RCC 7860 (cell line): ENCODE measurements at places on chromosomes 5 and 9.
A peak's percentile ranks its signal among the peaks of the same experiment; 100 is the strongest.

DNA sequence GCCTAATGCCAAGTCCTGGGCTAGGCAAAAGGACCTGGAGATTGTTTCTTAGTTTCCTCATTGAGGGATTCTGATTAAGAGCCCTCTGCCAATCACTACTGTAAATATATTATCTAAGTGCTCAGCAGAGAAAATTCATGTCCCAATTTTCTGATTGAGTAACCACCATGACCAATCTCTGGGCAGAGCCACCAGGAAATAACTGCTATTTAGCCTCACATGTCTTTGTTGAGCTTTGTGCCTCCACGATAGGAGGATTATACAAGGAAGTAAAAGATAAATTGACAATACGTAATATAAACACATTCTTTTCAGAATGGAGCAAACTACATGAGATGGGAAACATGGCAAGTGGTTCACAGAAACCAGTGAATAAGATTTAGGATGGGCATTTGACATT lies 396.1 kb upstream of the PAPPA start:
- DNase-seq = no peak

DNA sequence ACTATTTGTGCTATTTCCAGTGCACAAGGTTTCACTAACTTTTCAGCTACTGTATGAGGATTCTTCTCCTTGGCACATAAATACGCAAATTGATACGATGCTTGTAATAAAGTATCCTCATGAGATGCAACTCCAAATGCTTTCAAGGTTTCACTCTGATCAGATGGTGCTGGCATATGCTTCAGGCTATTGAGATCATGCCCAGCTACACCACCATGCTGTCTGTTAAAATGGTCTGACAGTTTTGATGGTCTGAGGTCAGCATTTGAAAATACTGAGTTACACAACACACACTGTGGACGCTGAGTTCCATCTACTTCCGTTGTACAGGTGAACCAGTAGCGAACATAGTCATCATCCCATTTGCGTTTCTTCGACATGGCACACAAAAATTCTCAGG lies 4.7 kb downstream of the FAM200C start:
- no peak for DNase-seq

- DNase-seq = peak; percentile 91
These were observed 138.0 kb downstream of the NUDT12 start for GRCh38 chr5:103424453-103425205.

- DNase-seq = no peak
These were observed 317.6 kb downstream of the IRX1 start for GRCh38 chr5:3913279-3913678.

- no peak for DNase-seq
These were observed 69.1 kb downstream of the GPR21 start for GRCh38 chr9:123102375-123103113.

- no peak for DNase-seq
These were observed 616.6 kb upstream of the SEMA6A start for GRCh38 chr5:117191251-117191650.

- DNase-seq = no peak
These were observed 1.9 kb downstream of the FOXE1 start for GRCh38 chr9:97854696-97855485.

- DNase-seq = no peak
These were observed 284.7 kb downstream of the SMARCA2 start for GRCh38 chr9:2299843-2300205.

DNA sequence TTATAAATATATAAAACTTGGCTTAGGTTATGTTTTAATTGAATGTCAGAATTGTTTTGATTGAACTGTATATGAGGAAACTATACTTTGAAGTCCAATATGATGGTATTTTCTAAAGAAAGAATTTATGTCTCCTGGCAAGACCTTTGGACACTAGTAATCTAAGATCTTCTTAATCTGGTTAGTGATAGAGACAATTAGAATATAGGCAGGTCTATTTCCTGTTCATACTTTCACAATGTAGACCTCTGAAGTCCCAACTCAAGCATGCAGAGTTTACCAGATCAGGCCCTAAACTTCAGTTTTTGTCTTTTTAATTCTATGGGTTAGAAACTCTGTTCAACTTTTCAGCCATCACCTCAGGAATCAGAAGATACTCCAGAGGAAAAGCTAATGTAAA lies 6.9 kb upstream of the TMEM161B start:
- no peak for DNase-seq

- DNase-seq = peak; percentile 98
These were observed 4.6 kb downstream of the TEX48 start for GRCh38 chr9:114677418-114677817.

DNA sequence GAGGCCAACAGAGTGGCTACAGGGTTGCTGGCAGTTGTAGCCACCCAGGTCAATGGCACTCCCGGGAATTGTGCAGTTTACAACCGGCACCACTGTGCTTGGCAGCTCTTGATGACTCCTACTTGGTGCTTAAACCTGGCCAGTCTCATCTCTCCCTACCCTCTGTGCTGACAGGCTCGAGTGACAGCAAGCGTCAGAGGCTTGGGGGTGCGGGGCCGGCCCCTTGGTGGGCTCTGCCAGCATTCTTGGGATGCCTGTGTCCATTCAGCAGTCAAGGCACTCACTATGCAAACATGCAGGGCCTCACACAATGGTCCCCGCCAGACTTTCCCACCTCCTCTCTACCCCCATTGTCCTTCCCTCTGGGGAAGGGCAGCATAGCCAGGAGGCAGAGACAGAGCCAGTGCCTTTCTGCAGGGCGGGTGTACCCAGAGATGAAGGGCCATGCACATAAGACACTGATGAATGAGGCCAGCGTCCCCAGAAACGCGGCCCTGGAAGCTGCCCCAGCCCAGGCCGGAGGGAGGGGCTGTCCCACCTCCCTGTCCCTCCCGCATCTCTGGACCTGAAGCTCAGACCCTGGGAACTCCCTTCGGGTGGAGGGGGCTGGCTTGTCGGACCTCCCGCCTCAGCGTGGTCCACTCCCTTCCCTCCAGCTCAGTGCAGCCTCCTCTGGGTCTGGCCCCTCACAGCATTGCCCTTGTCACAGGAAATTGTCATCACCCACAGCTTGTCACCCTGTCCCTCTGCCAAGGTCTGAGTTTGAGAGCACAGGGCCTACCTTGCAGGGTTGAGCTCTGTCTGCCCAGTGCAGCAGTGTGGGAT lies 26.4 kb upstream of the NOTCH1 start:
- peak; percentile 97 for DNase-seq

GRCh38 chr9:116154334-116154975 lies 864 bp downstream of the PAPPA start:
- DNase-seq = no peak

DNA sequence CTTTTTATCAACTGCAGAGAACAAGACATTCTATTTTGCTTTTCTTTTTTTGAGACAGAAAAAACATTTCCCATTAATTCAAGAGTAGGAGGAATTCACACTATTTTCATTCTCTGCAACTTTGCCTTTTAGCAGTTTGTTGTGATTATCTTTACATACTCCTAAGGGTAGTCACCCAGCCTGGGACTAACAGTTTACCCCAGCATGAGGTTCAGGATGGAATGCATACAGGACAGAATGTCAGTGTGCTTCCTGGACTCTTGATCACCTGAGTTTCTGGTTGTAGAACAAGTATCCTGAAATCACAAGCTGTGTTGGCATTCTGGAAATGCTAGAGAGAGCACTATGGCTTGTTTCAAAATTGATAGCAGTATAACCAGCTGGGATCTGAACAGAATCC lies 368.1 kb downstream of the KIF4B start:
- no peak for DNase-seq

- DNase-seq = no peak
These were observed 575.2 kb upstream of the ZNF462 start for GRCh38 chr9:106287731-106288130.

- no peak for DNase-seq
These were observed 18.4 kb downstream of the NKD2 start for GRCh38 chr5:1026700-1027621.

GRCh38 chr5:74686962-74687751 lies 2.1 kb downstream of the HEXB start:
- DNase-seq = no peak

GRCh38 chr9:124593200-124593599 lies 86.0 kb upstream of the NR5A1 start:
- no peak for DNase-seq

DNA sequence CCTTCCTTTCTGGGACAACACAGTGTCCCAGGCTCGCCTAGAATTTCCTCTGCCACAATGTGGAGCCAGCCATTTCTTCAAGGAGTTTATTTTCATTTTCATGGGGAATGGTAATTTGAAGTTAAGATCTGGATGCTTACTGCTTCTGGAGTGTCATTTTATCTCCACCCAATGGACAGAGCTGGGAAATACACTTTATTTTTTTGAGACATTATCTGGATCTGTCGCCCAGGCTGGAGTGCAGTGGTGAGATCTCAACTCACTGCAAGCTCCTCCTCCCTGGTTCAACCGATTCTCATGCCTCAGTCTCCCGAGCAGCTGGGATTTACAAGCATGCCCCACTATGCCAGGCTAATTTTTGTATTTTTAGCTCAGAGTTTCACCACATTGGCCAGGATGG lies 12.7 kb upstream of the THG1L start:
- peak; percentile 45 for DNase-seq

- no peak for DNase-seq
These were observed 36.2 kb downstream of the MOCS2 start for GRCh38 chr5:53073348-53073747.
